Lower lobe of right lung (tissue), 2 donors: ENCODE measurements at places on chromosomes 4 and X. TPM values are rescaled to one million over a fixed set of nuclear protein-coding genes. Genes with fewer than 3 reads are reported as not detected.

Gene GABRQ
- not detected for total RNA-seq

Gene TRO
- 2.7 TPM for total RNA-seq

GRCh38 chr4:8745826-8746225 is 125.8 kb downstream of the HMX1 start:
- DNase-seq = peak; percentile 28

- no peak for DNase-seq
Observed at GRCh38 chrX:16310326-16310725, 143.0 kb downstream of the MAGEB17 start.

- no peak for DNase-seq
Observed at GRCh38 chr4:1910643-1911042, 39.5 kb downstream of the NSD2 start.

Gene HELT
- 0.97 TPM for total RNA-seq

Gene ARAP2
- total RNA-seq = 74.5 TPM

Gene ITIH6
- not detected for total RNA-seq
